ENCODE measurements at places on chromosomes 4 and X.

GRCh38 chr4:185600801-185601434 is 65.6 kb upstream of the PDLIM3 start:
- no peak for DNase-seq

GRCh38 chrX:7261672-7262332 is 113.8 kb upstream of the PUDP start:
- DNase-seq, result no peak

DNA sequence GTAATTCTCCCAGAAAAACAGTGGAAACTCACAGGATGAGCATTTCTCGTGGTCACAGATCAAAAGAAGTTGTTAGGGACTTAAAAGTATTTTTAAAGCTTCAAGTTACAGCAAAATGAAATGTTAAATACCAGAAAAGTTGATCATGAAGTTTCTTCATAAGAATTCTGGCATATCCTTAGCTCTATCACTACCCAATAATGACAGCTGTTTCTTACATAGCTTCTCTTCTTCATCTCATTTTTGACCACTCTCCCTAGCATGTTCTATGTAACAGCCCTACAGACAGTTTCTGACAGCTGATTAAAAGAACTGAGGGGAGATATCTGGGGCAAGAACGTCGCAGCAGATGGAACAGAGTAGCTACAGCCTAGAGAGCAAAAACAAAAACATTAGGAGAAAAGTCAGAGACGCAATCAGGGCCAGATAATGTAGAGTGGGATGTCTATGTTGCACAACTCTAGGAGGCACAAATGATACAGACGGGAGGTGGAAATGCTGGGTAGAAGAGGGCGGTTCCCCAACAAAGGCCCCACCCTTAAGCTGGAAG is 108.7 kb downstream of the CORIN start:
- DNase-seq, result no peak

- DNase-seq, result no peak
These were observed 42.3 kb downstream of the FBXO8 start for GRCh38 chr4:174241162-174241561.

GRCh38 chr4:146407669-146408084 is 114.1 kb downstream of the SLC10A7 start:
- DNase-seq, result no peak

GRCh38 chr4:56757261-56757746 is 64.2 kb downstream of the SPINK2 start:
- no peak for DNase-seq

GRCh38 chr4:70531981-70532380 is 13.6 kb downstream of the AMTN start:
- DNase-seq, result no peak

DNA sequence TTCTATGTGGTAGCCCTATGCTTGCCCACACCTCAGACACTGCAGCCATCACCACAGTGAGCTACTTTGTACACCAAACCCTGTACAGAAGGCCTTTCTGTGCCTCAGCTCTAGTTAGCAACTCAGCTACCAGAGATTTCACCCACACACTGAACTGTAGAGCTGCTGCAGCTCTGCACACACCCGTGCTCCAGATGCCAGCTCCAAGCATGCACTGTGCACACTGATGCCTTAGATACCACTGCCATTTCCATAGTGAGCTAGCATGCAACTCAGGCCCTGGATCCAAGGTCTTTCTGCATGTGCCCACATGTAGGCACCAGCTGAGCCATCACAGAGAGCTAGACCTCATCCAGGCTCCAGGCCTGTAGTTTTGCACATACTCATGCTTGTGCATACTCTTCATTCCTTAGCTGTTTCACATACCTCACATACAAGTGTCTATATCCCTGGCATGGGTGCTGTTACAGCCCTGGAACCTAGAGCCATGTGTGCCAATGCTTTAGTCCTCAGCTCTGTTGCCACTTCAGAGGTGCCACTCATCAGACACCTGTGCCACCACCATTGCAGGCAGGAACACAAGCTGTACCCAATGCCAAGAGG is 423.5 kb upstream of the NDST3 start:
- no peak for DNase-seq

GRCh38 chrX:15718283-15718970 is 19.6 kb upstream of the CA5B start:
- DNase-seq, result no peak

DNA sequence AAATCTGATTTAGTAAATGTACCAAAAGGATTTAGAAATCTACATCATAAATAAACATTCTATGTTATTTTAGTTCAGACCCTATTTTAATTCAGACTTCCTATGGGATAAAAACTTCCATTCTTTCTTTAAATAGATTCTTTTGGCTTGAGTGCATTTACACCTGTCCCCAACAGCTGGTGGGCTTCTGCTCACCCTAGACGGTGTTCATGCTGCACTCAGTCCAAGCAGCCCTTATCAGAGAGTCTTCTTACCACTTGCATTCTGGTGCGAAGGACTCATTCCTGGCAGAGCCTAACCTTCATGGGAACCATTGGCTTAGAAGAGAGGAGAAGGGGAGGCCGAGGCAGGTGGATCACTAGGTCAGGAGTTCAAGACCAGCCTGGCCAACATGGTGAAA is 57.3 kb downstream of the NPNT start:
- no peak for DNase-seq

- DNase-seq, result no peak
These were observed 57.6 kb upstream of the FAT1 start for GRCh38 chr4:186781032-186781917.

GRCh38 chrX:2928583-2929434 is at the start of gene ARSD:
Gene ARSD, minus strand, starts transcription at chrX:2929339. Its CDS starts 64 bp downstream, at chrX:2929275.
- DNase-seq, result peak; percentile 14

DNA sequence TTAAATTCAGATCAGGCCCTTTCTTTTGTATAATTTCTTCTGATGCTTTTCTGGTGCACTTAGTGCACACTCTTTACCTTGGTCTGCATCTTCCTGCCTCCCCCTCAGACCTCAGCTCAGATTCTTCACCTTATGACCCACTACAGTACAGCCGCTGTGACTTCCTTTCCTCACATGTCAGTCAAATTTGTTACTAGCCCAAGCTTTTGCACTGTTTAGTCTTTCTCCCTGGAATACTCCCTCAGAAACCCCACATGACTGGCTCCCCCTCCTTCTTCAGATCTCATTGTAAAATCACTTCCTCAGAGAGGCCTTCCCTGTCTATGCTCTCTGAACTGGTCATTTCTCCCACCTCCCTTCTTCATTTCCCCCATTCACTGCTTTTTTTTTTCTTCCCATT is 132.9 kb downstream of the FRAS1 start:
- no peak for DNase-seq

GRCh38 chr4:89356086-89356485 is 48.5 kb upstream of the GPRIN3 start:
- DNase-seq, result no peak

- DNase-seq, result no peak
These were observed 50.8 kb upstream of the SLC16A2 start for GRCh38 chrX:74370487-74370886.

- no peak for DNase-seq
These were observed 52.7 kb downstream of the MSX1 start for GRCh38 chr4:4912155-4912554.

DNA sequence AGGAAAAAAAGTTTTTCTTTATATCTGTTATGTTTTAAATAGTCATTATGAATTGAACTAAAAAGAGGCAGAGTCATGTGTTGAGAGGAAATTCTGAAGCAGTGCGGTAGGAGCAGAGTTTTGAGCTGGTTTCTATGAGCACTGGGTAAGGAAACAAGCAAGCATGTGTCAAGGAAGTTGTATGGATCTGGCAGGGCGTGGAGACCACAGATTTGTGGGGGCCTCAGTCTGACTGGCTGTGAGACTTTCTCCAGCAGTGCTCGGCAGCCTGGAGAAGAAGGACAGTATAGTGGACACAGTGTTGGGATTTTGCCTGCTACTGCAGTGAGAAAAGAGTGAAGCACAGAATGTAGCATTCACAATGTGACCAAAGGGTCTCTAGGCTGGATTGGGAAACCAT is 399.1 kb downstream of the INPP4B start:
- DNase-seq, result no peak

GRCh38 chr4:136863756-136864155 is 668.5 kb downstream of the PCDH18 start:
- DNase-seq, result no peak
